ENCODE measurements at places on chromosomes 5 and 9.
A peak's percentile ranks its signal among the peaks of the same experiment; 100 is the strongest.

DNA sequence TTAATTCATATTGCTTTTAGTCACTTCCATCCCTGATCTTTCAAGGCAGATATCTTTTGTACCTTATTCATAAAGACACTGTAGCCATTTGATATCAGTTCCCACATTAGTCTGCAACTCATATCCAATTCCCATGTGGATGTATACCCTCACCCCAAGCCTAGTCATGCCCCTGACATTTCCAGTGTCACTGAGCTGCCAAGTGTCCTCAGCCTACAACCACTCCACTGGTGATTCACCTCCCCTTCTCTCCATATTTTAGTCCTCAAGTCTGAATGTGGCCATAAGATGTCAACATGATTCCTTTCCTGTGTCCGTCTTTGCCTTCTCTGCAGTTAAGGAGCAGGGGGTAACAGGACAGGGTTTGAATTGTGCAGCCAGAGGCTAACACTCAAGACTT lies 346.9 kb downstream of the RAB3C start:
- no peak for DNase-seq

GRCh38 chr5:32720300-32720699 lies 9.2 kb downstream of the NPR3 start:
- no peak for DNase-seq

DNA sequence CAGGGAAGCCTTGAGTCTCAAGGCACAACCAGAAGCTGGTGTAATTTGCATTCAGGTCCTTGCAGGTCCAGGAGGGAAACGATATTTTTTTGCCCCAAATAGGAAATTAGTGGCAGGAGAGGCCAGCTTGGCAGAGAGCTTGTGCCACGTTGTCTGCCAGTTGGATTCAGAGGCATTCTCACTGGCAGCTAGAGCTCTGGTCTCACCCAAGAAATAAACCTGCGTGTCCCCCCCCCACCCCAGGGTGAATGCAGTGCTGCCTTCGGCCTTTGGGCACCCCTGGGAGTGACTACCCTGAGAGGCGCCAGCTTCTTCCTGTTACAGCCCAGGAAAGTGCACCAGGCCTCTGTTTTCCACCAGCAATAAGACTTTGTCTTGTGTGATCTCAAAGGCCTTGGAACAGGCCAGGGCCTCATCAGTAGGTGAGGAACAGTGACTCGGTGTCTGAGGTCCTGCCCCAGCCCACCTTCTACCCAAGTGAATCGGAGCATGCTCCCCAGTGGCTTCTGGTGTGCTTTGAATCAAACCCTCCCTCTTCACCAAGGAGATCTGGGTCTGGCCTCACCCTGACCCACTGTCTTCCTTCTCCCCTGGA lies 68.4 kb downstream of the HSPA4 start:
- DNase-seq = no peak

- DNase-seq = no peak
Observed at GRCh38 chr5:36778336-36778735, 98.2 kb upstream of the NIPBL start.

DNA sequence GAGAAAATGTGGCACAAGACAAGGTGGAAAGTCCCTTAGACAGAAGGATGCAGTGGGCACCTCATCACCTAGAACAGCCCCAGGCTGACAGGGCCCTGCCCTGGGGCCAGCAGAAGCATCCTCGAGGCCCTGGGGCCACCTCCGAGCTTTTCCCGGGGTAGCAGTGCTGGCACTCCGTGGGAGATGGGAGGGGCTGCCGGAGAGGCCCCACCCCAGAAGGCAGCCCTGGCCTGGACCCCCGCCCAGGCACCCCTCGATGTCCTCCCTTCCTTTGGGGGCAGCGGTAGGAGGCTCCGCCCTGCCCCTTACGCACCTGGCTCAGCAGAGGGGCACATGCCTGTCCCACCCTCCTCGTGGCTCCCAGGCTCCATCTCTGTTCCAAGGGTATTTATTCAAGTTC lies 17.7 kb upstream of the NSMF start:
- no peak for DNase-seq

DNA sequence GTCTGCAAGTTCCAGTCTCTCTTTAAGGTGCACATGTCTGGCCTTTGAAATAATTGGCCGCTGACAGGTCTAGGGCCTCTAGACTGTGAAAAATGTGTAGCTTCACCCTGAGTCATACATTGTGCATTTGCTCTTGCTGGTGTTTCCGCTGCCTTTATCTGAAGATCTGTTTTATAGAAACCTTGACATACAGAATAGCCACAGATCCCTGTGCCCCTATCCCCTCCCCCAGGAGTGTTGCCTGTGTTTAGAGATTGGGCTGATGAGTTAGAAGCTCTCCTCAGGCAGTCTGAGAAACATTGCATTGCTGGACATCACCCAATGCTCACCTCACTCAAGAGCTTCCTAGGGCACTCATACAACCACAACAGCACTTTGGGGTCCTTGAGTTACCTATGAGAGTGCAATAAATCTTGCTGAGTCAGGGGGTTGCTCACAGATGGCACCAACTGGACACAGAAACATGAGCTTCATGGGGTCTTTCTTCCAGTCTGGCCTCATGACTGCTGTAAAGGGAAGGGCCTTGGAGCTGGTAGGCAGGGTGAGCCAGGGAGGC lies 3.8 kb upstream of the ZNF782 start:
- peak; percentile 40 for DNase-seq

GRCh38 chr5:150778517-150779396 lies at the start of gene SMIM3:
Gene SMIM3 (plus strand): TSS chr5:150778757. CDS start chr5:150795441, 16,684 bp downstream.
- no peak for DNase-seq

DNA sequence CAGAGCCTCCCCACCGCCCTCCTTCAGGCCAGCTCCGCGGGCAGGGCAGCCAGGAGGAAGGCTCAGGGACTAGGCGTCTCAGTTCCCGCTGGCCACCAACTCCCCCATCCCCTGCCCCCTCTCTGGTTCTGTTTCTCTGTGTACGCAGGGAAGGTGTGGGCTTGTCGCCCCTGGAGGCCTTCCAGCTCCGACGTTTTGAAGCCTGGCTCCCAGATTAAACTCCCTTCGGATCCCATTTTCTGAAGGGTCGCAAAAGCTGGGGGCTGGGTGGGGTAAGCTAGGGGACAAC lies 346 bp downstream of the ATOX1 start:
- no peak for DNase-seq

- no peak for DNase-seq
Observed at GRCh38 chr9:135821733-135822373, 85.5 kb downstream of the CAMSAP1 start.

DNA sequence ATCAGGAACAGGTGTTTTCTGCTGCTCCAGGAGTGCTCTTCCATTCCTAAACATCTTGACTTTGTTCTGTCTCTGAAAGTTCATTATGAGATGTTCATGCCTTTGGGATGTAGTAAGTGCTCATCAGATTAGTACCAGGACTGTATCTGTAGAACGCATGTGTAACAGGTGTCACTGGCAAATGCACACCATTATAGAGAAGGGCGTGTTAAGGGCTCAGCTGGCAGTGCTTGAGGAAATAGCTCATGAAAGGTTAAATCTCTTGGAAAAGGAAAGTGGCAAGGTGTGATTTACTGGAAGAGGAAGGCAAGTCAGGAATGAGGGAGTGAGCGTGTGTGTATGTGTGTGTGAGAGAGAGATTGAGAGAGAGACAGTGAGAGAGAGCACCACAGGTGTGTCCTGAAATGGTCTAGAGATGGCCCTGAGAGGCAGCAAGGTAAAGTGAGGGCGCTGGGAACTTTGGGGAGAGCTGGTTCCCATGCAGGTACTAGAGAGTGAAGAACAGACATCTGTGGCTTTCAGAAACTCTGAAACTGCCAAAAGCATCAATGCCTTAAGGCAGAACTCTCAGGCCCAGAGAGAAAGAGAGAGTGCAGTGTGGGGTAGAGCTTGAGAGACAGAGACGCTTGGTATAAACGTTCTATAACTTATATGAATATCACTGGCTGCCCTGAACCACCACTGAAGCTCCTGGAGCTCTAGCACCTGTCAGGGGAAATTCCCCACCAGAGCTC lies 13.7 kb upstream of the CXCL14 start:
- no peak for DNase-seq
